ENCODE measurements at places on chromosomes 7 and 10.

DNA sequence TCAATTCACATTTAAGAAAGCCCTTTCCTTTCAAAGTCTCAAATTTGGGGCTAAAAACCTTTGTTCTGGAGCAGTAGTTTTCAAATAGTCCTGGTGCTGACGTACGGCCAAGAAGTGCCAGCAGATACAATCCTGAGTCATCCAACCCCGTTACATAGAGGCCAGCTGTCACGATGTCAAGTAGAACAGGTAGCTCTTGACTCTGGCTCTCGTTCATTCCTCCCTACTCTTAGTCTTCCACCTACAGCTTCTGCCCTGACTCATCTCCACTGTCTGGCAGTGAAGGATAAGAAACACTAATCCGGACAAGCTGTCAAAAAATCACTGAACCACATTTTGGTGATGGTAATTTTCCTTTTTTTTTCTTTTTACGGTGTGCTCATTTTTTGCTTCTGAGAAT lies 132.4 kb upstream of the PTN start:
- DNase-seq, result no peak

DNA sequence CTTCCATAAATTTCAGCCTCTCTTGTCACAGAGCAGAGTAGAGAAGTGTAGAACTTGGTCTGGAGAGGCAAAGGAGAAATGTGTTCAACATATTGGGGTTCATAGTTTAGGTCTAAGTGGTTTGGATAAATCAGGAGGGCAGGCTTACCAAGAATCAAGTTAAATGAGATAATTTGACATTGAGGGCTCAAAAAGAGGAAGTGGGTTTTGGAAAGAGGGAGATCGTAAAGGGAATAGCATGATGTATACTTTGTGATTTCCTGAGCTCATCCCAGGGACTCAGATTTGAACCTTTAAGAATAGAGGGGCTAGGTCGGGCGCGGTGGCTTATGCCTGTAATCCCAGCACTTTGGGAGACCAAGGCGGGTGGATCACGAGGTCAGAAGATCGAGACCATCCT lies 34.7 kb upstream of the NPY start:
- no peak for DNase-seq

DNA sequence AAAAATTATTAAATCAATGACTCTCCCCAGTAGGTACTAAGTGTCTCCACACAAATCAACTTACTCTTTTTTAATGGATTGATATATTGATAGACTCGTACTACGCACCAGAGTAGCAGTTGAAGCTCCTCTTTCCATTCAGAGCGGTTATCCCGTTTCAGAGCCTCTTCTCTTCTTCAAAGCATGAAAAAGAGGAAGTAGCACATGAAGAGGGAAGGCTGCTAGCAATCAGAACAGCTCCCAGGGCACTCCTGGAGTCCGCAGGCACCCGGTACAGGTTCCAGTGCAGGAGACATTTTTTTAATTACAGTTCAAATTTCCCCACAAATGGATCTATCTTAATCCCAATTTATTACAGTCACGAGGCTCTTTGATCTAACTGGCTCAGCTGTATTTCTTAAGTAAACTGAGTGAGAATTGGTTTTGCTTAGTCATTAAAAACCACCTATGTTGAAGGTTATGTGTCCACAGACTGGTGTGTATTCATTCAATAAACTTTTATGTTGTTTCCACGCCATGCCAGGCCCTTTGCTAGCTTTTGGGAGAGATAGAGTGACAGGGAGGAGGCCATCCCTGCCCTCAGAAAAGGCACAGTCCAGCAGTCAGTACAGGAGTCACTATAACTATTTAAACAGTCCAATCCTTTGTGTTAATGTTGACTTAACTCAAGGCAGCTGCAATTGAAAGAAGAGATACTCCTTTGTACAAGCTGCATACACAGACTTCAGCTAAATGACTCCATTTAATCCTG lies 32.1 kb upstream of the CALN1 start:
- no peak for DNase-seq

DNA sequence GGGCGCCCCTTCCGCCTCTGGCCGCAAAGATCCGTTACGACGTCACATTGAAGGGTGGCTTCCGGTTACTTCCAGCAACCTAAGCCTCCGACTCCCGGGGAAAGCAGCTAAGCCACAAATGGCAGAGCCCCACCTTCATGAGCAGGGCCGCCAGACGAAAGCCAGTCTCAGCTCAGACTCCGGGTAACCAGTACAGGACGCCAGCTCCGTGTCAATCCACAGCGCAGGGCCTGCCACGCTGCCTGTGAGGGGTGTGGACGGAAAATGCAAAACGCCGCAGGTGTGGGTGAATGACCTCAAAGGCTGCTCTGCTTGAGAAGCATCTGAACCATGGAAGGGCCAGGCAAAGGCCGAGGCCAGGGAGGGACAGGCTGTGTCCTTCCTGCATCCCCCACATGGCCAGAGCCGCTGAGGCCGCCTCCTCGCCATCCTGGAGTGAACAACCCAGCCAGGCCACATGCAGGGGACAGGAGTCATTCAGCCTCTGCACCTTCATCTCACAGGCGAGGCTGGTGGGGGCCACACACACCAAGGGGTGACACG lies 53.5 kb upstream of the PPP2R2D start:
- DNase-seq, result no peak

Data from CD4-positive, alpha-beta T cell treated with Interleukin-2 at 100 ng/mL for 4 hours (primary cell).